ENCODE measurements at places on chromosomes 7 and 10.

DNA sequence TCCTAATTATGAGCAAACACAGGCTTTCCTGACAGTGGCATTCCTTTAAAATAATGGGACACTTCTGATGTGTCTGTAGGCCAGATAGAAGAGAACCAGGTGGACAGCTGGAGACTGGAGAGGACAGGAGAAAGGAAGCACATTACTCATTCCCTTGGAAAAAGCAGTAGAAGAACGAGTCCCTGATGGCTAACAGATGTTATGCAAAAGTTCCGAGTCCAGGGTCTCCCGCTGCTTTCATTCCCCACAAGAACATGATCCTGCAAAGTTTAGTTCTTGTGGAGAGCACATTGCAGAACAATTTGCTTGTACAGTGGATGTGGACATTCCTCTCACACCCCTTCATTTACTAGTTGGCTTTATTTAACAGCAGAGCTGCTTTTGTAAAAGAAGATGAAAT, 137.6 kb downstream of the GPAM start:
- no peak for DNase-seq

- no peak for DNase-seq
Measured at GRCh38 chr10:123912466-123912865, 20.9 kb upstream of the CPXM2 start.

DNA sequence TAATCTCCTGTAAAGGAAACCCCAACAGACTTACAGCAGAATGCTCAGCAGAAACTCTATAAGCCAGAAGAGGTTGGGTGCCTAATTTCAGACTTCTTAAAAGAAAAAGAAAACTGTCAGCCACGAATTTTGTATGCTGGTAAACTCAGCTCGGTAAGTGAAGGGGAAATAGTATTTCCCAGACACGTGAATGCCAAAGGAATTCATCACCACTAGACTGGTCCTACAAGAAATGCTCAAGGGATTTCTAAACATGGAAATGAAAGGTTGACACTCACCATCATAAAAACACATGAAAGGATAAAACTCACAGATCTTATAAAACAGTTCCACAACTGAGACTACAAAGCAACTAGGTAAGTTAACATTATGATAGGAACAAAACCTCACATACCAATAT, 68.6 kb downstream of the GLCCI1 start:
- DNase-seq: no peak

- no peak for DNase-seq
Measured at GRCh38 chr10:4004144-4004543, 219.1 kb upstream of the KLF6 start.

DNA sequence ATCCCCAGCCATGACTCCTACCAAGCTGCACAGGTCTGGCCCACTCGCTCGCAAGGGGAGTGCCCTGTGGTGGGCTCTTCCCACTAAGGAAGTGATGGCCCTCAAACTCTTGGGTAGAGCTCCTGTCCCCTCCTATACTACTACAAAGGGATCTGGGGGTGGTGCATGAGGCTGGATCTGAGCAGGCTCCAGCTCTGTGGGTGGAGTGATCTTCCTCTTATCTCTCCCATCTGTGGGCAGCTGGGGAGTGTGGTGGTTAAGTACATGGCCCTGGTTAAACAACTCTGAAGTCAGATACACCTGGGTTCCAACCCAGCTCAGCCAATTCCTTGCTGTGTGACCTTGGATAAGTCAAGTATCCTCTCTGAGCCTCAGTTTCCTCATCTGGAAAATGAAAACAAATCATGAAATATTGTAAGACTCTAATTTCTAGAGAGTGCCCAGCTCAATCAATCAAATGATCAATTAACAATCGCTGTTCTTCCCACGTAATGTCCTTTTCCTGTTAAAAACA, 17.4 kb downstream of the DDIT4 start:
- no peak for DNase-seq

DNA sequence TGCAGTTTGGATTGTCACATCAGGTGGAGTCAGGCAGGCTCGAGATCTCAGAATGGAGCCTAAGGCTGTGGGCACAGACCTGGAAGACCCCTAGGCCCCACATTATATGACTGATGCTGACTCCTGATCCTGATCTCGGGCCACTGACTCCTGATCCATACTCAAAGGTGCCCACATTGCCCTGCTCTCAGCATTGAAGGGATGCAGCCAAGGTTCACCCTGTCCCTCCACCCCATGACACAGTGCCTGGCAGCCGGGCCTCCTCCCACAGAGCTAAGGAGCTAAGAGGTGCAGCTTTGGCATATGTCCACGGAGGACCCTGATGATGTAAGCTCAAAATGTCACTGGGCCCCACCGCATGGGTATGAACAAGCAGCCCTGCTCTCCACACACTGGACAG, 36.6 kb downstream of the TCERG1L start:
- no peak for DNase-seq

DNA sequence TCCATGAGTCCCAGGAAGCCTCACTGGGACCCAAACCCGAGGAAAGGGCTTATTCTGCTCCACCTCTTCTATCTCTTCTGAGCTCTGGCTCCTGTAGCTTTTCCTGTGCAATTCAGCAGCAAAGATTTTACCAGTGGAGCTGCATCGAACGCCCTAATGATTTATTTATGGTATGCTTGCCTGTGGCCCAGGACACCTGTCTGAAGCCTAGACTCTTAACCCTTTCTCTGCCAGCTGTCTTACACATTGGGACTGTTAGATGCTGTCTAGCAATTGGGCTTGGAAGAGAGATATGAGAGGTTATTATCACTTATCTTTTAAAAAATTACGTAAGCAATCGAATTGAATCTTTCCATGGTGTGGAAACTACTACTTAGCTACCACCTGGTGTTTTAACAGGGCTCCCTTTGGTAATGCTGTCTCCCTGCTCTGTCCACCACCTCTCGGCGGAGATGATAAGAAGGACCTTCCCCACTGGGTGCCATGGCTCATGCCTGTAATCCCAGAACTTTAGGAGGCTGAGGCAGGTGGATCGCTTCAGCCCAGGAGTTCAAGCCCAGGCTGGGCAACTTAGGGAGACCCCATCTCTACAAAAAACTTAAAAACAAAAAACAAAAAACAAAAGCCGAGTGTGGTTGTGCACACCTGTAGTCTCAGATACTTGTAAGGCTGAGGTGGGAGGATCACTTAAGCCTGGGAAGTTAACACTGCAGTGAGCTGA, 8.8 kb downstream of the ACSL5 start:
- no peak for DNase-seq

- DNase-seq: no peak
Measured at GRCh38 chr7:28749638-28750037, 208.5 kb downstream of the TRIL start.

DNA sequence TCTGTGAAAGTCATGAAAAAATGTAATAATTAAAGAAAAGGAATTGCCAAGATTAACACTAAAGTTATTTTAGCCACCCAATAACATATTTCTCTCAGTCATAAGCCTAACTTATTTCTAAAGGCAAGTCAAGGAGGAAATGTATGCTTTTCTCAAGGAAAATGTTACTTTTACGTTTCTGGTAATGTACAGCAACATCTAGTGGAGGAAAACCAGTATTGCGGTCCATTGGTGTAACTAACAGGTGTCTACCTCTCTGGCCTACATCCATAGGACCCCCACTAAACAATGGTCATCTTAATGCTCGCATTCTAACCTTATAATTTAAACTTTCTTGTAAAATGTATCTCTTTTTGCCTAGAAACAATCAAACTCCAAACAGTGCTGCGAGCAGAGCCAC, 437.5 kb downstream of the KIF20B start:
- DNase-seq: no peak

DNA sequence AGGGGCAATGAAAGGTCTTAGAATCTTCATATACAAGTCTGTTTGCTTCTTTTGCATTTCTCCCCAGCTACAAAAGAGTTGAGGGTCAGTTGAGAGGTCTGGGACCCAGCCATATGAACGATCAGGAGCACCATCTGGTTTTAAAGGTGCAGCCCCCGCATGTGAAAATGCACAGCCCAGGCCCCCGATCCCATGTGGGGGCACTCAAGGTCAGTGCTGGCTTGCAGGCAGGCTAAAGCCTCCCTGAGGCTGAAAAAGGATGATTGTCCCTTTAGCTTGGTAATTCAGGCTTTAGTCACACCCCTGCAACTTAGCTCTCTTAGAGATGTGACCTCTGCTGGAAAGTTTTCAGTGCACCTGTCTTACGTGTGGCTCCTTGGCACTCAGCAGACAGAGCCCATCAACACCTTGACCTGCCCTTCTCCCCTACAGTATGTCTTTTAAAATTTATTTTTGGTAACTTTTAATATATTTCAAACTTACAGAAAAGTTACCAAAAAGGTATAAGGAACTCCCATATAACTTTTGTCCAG, 80.1 kb upstream of the PDCD4 start:
- DNase-seq: no peak

DNA sequence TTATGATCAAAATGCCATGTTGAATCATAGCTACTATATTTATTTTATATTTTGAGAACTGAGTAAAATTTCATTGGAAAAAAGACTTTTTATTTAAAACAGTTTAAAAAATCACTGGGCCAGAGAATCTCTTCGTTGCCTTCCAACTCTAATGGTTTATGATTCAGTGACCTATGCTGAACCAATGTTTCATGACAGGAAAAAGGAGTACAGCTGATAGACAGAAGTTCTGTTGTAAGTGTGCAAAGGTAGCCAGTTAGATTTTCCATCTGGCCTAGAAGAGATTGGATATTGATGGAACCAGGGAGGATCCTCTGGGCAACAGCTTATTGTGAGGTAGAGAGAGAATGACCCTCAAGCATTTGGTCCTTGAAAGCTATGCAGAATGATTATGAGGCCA, 745.8 kb downstream of the SUGCT start:
- DNase-seq: no peak

DNA sequence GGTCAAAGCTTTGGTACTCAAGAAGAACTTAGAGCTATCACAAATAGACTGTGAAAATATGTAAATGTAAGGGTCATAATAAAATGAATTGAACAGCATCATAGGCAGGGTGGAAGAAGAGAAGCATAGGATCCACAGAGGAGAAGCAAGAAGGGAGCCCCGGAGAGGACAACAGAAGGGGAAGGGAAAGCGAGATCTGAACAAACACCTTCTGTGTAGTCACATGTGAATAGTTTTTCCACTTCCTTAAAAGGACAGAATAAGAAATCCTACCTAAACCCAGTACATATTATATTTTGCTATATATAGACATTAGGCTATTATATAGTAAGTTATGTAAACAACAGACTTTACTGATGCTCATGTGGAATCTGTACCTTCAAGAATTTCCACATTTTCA, 160.2 kb downstream of the DKK1 start:
- no peak for DNase-seq

DNA sequence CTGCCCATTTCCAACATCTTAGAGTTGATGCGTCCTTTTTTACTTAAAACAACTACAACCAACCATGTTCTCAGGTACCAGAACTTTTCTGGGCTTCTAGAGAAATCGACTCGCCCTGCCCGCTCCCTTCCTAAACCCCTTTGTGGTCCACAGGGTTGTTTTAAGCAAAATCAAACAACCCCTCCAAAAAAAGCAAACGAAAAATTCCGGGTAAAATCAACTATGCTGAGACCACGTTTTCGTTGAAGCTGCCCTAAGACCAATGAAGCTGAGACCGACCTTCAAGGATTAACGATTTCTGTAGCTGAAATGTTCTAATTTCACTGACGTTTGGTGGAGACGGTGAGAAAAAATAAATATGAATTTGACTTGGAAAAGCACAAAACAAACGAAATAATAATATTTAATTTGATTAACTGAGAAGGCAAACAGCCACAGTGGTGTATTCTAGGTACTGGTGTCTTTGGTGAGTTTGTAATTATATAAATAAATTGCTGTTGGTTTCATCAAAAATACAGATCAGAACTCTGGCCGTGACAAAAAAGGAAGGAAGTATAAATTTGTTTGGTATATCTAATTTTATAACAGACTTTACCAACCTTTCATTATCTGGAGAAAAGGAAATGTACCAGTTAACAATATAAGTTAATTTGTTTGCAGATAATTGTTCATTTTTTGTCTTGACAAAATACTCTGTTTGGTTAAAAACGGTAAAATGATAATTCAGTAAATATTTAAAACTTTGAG, 4.7 kb upstream of the IGF2BP3 start:
- no peak for DNase-seq

- DNase-seq: no peak
Measured at GRCh38 chr7:134371536-134371935, 54.8 kb upstream of the SLC35B4 start.

DNA sequence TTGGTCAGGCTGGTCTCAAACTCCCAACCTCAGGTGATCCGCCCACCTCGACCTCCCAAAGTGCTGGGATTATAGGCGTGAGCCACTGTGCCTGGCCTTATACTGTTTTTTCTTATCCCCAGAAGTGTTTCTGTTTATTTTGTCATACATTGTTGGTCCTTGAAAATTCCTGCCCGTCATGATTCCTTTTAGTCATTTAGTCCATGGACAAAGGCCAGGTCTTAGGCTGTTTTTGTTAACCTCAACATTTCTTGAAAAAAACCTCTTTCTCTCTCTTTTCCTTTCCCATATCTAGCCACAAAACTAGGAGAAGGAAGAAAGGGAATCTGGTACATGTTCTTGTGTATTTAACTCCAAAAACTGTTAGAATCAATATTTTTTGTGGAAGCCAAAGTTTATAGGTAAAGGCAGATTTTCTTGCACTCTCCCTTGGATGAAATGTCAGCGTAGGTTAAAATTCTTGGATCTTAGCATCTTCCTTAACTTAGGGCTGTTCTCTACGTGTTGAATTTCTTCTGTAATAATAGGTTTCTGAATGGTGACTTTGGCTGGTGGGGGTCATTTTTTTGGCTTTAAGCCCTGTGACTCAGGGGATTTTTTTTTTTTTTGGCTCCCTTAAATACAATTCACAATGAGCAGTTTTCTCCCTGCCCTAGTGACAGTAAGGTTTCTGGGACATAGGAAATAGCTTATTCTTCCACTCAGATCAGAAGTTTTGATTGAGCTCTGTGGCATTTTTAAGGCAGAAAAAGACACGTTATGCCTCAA, 500.8 kb downstream of the AUTS2 start:
- DNase-seq: no peak

- no peak for DNase-seq
Measured at GRCh38 chr10:43809211-43809930, 160.7 kb upstream of the ZNF32 start.
